ENCODE measurements at places on chromosomes 2 and 18.

GRCh38 chr2:45782986-45783385, 131.5 kb downstream of the PRKCE start:
- DNase-seq: no peak

- no peak for DNase-seq
These were observed 4.6 kb downstream of the NEURL3 start for GRCh38 chr2:96500385-96501066.

DNA sequence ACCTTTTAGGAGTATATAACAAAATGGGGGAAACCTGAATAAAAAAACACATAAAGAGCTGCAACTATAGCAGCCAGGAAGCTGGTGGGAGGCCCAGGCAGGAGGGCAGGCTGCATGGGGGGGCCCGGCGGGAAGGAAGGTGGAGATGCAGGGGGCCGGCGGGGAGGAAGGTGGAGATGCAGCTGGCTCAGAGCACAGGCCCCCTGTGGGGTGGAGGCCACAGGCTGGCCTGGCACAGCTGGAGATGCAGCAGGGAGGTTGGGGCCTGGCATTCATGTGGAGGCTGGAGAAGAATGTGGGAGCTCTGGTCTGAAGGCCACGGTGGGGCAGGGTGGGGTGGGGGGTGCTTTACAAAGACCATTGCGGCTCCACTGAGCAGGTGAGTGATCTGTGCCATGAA, 31.4 kb downstream of the FAM228A start:
- no peak for DNase-seq

GRCh38 chr2:207236156-207236935, 70.6 kb upstream of the KLF7 start:
- DNase-seq: no peak

DNA sequence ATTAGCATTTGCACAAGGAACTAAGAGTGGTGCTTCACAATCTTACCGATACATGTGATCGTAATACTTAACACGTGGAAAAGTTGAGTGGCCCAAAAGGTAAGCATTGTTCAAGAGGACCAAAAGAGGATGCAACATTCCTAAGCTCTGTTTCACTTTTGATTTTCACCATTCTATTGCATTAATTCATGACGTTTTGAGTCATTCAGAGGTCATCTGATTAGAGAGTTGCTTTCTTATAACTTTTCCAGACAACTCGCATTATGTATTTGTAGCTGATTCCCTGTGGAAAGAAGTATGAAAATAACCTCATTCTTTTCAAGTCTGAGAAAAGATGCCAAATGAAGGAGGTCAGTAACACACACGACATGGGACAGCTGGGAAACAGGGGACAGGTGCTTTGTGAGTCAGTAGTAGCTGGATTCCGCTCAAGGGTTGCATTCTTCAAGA, 344.4 kb downstream of the RND3 start:
- DNase-seq: no peak

DNA sequence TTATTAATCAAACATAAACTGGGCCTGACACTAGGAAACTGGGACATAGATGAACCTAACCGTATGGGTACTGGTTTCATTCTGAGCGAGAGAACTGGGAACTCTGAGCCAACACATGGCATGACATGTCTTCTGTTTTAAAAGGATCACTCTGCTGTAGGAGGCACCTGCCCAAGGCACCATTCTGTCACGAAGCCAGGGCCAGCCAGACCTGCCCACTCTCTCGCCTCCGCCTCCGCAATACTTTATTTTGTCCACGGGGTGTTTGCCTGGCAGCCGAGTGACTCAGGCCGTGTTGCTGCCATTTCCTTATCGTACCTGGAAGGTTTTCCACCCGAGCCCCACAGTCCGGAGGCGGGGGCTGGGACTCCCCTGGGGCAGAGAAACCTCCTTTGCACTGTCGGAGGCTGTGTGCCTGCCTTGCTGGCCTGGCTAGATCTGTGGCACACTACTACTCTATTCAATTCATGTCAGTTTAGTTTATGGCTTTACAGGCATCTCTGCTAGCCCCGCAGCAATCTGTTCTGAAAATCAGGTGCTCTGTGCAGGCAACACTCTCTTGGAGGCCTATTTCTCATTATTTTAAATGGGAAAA, 120.4 kb upstream of the ACKR3 start:
- no peak for DNase-seq

- no peak for DNase-seq
These were observed 17.5 kb downstream of the KIAA2012 start for GRCh38 chr2:202090530-202090929.

DNA sequence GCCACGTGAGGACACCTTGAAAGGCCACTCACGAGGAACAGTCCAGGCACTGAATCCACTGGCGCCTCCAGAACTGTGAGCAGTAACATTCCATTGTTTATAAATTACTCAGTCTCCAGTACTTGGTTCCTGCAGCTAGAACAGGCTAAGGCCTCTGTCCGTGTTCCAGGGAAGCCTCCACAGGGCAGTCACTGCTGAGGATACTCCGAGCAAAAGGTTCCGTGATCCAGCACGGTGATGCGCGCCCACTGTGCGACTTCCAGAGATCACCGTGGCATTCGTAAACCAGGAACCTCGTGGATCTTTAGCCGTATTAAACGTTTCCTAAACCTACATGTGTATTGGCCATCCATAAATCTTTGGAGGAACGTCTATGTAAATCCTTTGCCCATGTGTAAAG, 51.5 kb upstream of the SALL3 start:
- DNase-seq: no peak
